ENCODE measurements at places on chromosomes 13 and 19. TPM values are rescaled to one million over a fixed set of nuclear protein-coding genes. Genes with fewer than 3 reads are reported as not detected.

The ZNF575 gene
- polyA plus RNA-seq = 2.2 TPM

The PTPRS gene
- 36.7 TPM for polyA plus RNA-seq

The FAM216B gene
- polyA plus RNA-seq = not detected

The PSG5 gene
- polyA plus RNA-seq = not detected

The JSRP1 gene
- 1.1 TPM for polyA plus RNA-seq

The DIRAS1 gene
- 1.7 TPM for polyA plus RNA-seq

The TMPRSS9 gene
- 0.37 TPM for polyA plus RNA-seq

The C1QTNF9B gene
- not detected for polyA plus RNA-seq

The TUBA3C gene
- not detected for polyA plus RNA-seq

The IGSF23 gene
- not detected for polyA plus RNA-seq
